Upper lobe of right lung (tissue), 1 donor: ENCODE measurements at places on chromosomes 7 and 10. TPM values are rescaled to one million over a fixed set of nuclear protein-coding genes. Genes with fewer than 3 reads are reported as not detected.

The INTS15 gene
- 37.6 TPM for total RNA-seq

The DYNC1I1 gene
- 2.3 TPM for total RNA-seq

The PLPP4 gene
- total RNA-seq: 0.38 TPM

The DPYSL4 gene
- total RNA-seq: 1.7 TPM

The WEE2 gene
- total RNA-seq: not detected

The MDFIC gene
- total RNA-seq: 39.0 TPM

The CYP2C19 gene
- total RNA-seq: not detected

The C10orf53 gene
- not detected for total RNA-seq
